Fibroblast of upper back skin (primary cell): ENCODE measurements at places on chromosomes 12 and 14.

DNA sequence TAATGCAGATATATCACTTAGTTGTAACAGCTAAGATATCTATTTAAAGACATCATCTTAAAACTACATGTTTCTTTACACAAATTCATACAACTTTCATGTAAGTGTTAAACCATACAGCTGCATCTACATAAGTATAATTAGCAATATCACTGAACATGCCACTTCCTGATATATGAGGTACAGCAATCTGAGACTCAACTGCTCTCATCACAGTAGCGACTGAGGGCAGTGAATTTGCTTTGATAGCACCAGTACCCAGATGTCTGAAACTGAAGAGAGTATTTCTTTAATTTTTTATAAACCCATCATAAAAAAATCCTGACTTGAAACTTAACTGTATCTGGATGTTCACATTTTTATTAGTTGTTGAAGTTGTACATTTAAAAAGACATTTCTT is 34.7 kb upstream of the NUAK1 start:
- DNase-seq, result no peak

DNA sequence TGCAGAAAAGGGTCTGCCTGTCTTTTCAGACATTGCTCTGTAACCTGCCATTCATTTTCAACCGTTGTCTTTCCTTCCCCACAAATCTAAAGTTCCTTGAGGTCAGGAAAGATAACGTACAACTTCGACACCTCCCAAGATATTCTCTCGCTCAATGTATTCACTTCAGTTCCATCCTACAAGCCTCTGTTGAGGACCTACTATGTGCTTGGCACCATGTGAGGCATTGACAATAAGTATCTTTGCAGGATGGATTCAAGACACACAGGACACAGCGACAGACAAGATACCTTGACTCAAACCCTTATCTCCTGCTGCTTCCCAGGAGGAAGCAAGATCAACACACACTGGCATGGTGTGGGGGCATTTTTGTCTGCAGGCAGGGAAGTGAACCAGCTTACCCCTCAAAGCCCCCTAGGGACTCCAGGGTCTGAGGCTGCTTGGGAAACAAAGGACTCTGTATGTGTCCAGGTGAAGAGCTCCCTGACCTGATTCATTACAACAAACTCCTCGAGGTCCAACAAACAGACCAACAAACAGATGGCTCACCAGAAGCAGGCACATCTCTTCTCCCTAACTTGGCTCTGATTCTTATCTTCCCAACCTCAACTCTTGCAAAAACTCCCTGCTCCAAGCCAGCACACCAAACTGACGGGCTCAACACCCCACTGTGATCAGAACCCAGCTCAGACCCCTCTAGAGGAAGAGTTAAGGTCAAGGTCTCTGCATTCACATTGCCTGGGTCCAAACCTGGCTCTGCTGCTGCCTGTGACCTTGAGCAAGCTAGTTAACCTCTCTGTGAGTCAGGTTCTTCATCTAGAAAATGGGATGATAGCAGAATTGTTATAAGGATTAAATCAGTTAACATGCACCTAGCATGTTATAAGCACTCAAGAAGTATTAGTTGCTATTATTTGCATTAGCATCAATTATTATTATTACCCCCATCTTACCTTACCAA is 6.3 kb downstream of the NUAK1 start:
- no peak for DNase-seq

- no peak for DNase-seq
These were observed 16.0 kb upstream of the KRT86 start for GRCh38 chr12:52258335-52258901.

- DNase-seq, result no peak
These were observed 314.1 kb downstream of the TMEM121 start for GRCh38 chr14:105840266-105841021.

DNA sequence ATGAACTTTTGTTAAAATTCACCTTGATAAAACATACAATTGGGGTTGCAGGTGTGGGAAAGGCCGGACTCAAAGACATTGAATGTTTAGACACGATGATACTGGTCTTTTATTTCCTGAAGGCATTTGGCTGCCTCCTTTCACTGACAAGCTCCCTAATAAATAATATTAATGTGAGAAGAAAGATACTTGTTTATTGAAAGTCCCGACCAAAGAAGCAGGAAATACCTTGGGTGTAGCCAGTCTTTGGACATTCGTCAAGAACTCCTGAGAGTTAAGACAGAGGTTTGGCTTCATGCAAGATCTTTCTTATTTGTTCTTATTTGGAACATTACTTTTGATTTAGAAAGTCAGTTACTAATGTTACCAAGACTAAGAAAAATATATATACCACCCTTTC is 1133.8 kb upstream of the SEL1L start:
- peak; percentile 37 for DNase-seq

DNA sequence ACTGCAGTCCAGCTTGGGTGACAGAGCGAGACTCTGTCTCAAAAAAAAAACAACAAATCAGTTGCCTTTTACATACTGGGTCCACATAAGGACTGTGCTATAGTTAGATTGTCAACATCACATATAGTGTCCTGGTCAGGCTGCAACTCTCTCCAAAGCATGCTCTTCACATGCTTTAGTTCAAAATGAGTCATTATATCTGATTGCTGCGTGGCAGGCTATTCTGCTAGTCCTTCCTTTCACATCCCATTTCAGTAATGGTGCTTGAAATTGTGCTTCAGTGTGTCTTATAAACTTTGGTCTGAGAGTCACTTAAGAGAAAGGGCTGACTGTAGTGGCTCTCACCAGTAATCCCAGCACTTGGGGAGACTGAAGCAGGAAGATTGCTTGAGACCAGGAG is 6.9 kb downstream of the LETMD1 start:
- no peak for DNase-seq

- DNase-seq, result no peak
These were observed 506.1 kb downstream of the RMST start for GRCh38 chr12:97968641-97969197.

DNA sequence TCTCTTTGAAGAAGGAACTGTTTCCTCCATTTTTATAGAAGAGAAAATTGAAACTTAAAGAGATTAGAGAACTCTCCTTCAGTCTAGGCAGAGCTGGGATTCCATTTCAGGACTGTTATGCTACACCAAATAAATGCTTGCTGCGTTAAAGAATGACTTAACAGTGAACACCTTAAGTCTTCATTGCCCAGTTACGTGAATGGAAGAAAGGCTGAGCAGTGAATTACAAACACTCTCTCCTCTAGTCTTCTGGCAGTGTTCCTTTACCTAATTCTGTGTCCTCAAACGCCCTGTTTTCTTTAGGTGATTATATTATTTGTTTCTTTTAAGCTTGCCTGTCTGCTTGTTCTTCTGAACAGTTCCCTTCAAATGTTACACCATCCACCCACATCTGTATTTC is 59.7 kb downstream of the RCOR1 start:
- no peak for DNase-seq

- DNase-seq, result no peak
These were observed 43.5 kb upstream of the NOS1 start for GRCh38 chr12:117404940-117405339.

- no peak for DNase-seq
These were observed 47.0 kb upstream of the KCNH3 start for GRCh38 chr12:49491823-49492222.

- DNase-seq, result peak; percentile 29
These were observed 90.6 kb upstream of the PWP1 start for GRCh38 chr12:107594995-107595394.
